CD4-positive, alpha-beta T cell treated with Interleukin-12 subunit alpha and Interleukin-12 subunit beta, for 1 hour (primary cell): ENCODE measurements at places on chromosomes 5 and 9.
A peak's percentile ranks its signal among the peaks of the same experiment; 100 is the strongest.

DNA sequence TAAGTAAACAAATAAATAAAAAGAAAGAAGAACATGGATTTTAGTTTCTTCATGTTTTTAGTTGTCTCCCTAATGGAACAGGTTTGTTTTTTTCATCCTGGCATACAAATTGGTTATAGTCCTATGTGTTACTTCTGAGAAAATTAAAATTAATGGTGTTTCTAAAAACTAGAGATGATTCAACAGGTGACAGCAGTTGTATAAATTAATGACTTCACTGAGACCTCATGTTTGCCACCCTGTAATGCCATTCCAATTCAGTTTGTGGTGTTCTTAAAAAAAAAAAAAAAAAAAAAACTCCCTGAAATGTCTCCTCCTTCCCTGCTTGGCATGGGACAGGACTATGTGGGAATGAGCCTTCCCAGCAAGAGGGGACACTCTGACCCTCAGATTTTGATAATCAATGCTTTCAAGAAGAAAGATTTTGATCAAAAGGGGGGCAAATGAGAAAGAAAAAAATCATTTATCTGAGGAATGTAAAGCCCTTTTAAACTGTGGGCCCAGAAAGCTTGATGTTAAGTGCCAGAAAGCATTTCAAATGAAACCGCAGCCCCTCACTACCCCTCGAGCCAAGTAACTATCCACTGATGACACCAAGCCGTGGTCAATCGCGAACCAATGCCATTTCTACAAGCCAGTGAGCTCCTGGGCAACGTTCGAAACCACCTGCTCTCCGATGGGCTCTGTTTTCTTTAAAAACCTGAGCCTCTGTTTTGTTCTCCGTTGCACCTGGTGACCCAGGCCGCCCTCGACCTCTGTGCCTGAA lies 941 bp downstream of the EXD3 start:
- no peak for DNase-seq

GRCh38 chr5:73118391-73118973 lies 1.9 kb upstream of the TMEM171 start:
- DNase-seq, result no peak

- DNase-seq, result no peak
These were observed 68.2 kb upstream of the RAD23B start for GRCh38 chr9:107214915-107215314.

DNA sequence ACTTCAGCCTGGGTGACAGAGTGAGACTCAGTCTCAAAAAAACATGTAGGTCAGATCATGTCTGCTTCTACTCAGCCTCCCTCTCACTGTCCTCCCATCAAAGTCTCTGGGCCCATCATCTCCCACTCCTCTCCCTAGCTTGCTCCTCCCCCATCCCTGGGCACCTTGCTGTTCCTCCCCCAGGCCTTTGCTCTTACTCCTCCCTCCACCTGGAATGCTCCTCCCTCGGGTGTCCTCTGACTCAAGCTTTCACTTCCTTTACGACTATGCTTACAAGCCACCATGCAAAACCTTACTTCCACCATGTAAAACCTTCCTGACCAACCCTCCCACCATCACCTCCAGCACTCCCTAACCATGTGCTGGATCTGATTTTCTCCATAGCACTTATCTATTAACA lies 51.5 kb downstream of the MTMR12 start:
- no peak for DNase-seq

DNA sequence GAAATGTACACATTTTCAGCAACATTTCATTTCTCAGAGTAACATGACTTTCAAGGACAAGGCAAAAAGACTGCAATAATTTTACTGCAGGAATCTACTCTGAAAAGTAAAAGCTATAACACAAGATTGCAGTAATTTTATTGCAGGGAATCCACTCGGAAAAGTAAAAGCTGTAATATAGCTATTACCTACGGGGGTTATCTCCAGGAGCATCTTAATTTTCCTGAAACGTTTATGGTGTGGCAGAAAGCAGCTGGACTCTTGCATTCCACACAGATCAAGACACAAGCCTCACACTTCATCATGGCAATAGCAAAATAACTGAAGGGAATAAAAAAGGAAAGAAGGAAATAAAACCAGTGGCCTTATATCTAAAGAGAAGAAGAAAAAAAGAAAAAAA lies 171.2 kb downstream of the TSSK1B start:
- DNase-seq, result no peak

- DNase-seq, result peak; percentile 57
These were observed 33.1 kb downstream of the APTX start for GRCh38 chr9:32968101-32969011.

DNA sequence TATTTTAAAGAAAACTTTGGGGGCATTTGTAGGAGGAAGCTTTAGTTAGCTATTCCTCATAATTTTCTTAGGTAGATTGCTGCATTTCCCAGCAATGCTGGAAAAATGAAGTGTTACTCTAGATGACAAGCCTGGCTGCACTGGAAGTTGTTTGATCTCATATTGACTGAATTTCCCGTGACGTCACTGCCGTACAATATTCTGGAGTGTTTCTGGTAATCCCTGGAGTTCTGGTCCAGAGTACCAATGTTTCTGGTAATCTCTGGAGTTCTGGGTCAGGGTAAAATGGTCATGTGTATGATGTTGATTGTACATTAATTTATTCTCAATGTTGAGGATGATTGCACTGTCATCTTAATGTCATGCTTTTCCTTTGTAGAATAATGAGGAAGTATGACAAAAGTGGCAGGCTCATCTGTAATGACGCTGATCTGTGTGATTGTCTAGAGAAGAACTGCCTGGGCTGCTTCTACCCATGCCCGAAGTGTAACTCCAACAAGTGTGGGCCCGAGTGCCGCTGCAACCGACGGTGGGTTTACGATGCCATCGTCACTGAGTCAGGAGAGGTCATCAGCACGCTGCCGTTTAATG lies 26.2 kb downstream of the ARL14EPL start:
- no peak for DNase-seq

DNA sequence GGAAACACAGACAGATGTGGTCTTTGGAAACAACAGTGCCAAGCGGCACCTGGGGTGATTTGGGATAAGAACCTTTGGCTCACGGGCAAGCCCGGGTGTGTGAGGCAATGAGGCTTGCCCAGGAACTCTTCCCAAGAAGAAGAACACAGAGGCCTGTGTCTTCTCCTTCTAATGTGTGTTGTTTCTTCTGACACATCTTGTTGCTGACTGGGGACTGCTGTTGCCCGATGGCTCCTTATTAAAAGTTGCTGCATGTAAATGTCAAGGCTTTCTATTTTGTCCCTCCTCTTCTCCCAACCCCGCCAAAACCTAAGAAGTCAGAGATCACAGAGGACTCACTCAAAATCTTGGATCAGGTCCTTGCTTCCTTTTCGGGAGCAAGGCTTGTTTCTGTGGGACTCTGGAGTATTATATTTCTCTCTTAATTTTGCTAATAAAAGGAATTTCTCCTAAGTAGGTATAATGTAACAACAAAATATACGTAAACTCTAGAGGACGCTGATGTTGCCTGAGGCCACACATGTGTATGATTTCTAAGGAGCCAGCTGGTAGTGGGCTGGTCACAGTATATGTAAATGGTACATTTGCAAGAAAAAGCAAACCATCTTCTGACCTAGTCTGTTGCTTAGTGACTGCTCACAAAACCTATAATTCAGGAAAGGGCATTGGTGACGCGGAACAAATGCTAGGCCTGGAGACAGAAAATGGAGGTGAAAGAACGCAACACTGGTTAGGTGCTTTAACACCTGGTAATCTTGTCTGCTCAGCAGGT lies 232.5 kb downstream of the GADD45G start:
- DNase-seq, result no peak

DNA sequence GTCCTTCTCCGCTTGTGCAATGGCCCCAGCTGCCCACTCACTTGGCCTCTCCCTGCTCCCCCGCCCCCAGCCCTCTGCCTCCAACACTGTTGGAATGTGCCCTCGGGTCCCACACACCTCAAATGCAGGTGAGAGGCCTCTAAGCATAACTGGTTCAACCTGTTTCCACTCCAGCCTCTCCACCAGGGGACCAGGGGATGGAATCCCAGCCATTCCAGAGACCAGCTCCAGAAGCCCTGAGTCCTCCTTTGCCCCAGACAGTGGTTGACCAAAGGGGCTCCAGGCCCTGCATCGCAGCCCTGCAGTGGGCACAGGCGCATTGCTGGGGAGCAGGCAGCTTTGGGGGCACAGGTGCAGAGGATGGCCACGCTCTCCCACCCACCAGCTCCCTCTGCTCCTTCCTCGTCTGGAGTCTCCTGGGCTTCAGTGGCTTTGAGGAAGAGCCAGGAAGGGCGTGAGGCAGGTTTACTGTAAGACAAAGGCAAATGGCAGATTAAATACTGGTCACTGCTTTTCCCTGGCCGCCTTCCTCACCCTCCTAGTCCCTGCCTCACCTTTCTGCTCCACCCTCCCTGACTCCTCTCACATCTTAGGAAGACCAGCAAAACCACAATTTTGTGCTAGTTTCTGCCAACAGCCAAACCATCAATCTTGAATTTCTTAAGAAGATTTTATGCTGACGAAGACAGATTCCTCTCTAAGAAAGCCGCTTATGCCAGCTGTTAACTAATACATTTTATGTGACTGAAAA lies 29.1 kb upstream of the IRX2 start:
- DNase-seq, result no peak

GRCh38 chr9:124749781-124750180 lies 21.3 kb downstream of the NR6A1 start:
- no peak for DNase-seq

GRCh38 chr5:123398058-123398733 lies 25.0 kb downstream of the CEP120 start:
- no peak for DNase-seq

- DNase-seq, result no peak
These were observed 217.3 kb upstream of the RASEF start for GRCh38 chr9:83280268-83280667.

DNA sequence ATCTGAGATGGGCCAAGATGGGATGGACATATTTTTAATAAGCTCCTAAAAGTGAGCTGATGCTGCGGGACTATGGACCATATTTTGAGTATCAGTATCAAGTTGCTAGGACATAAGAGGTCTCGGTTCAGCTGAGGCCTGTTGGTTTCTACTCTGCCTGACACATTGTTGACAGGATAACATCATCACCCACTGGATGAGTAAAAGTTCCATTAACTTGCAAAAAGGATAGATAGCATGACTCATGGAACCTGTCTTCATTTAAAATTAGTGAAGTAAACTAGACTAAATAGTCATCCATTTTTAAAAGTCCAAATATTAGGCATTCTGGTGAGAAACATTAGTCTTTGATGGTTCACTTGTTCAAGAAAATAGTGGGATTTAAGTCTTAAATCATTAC lies 33.3 kb downstream of the PARP8 start:
- DNase-seq, result no peak

DNA sequence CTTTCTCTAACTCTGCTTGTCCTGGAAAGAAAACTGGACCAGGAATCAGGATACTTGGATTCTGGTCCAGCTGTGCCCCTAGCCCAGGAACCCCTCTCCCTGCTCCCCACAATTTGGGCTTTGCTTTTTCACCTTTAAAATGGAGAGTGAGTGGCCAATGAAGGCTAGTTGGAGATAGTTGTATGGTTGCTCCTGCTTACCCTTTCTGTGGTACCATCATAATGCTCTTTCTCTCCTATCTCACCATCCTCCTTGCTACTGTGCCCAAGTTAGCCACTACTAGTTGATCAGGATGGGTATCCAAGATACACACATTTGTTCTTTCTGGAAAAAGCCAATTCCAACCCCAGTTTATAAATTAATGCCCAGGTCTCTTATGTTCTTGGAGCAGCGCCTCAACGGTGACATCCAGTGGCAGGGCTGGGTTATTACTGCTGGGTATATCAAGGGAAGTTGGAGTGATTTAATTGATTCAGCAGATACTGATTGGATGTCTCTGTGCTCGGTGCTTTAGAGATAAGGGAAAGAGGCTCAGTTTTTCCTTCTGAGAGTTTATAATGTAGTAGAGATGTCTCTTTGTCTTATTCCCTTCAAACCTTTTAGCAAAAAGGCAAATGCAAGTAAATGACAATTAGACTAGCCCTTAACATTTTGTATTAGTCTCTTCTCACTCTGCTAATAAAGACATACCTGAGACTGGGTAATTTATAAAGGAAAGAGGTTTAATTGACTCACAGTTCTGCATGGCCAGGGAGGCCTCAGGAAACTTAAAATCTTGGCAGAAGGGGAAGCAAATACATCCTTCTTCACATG lies 38.5 kb downstream of the FAXDC2 start:
- DNase-seq, result peak; percentile 72

- DNase-seq, result peak; percentile 57
These were observed 244.0 kb downstream of the EPB41L4A start for GRCh38 chr5:112174959-112175594.

GRCh38 chr9:130128733-130129431 lies 43.3 kb upstream of the NCS1 start:
- DNase-seq, result peak; percentile 63

GRCh38 chr5:73027816-73028215 lies 72.0 kb downstream of the FCHO2 start:
- no peak for DNase-seq

GRCh38 chr5:33102551-33102950 lies 338.2 kb upstream of the TARS1 start:
- no peak for DNase-seq

GRCh38 chr9:126693428-126693944 lies 79.8 kb downstream of the LMX1B start:
- no peak for DNase-seq

DNA sequence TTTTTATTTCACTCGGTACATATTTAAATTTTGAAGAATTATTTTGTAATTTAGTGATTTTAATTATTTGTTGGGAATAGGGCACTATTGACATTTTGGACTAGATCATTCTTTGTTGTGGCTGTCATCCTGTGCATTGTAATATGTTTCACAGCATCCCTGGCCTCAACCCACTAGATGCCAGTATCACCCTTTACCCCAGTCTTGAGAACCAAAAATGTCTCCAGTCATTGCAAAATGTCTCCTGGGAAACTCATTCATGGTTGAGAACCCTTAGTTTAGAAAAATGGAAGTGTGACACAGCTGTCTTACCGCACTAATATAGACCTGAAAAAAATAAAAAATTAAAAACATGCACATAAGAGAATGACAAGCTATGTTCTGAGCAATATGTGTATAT lies 88.4 kb upstream of the CCDC152 start:
- DNase-seq, result no peak

GRCh38 chr5:179301376-179301775 lies 43.9 kb downstream of the ADAMTS2 start:
- no peak for DNase-seq

- no peak for DNase-seq
These were observed 27.4 kb downstream of the SNX30 start for GRCh38 chr9:112777914-112778313.

DNA sequence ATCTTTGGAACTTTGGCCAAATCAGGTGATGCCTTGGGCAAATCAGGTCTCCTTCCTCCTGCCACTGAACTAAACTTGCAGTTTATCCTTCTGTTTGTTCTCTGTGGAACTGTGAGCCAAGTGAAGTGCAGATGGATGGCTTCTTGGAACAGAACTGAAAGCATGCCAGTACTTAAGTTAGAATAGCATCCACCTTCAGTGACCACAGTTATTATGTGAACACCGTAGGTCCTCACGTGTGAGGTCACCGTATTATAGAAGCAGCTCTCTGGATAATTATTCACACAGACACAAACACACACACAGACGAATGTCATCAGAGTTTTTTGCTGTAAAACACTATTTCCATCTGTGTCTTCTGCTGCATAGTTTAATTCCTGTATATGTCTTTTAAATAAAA lies 162.6 kb downstream of the EFNA5 start:
- DNase-seq, result no peak
